ENCODE measurements at places on chromosomes 4 and X.

- no peak for DNase-seq
Observed at GRCh38 chrX:78307665-78308064, 19.7 kb downstream of the CYSLTR1 start.

DNA sequence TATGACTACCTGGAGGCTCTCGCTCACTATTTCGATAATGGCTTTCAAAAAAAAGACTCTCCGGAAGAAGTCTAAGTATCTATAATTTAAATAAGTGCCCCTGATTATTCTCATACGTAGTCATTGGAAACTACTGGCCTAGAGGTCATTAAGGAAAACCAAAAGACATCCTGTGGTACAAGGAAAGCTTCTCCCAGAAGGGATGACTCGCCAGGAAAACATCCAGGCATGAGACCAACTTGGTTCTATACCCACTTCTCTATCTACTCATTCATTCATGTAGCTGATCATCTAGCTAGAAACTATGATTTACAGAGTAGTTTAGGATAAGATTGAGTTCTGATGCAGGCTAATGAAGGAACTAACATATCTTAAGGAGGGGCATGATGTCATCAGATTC lies 37.7 kb downstream of the SOX3 start:
- no peak for DNase-seq

- no peak for DNase-seq
Observed at GRCh38 chrX:40524423-40524822, 56.3 kb upstream of the ATP6AP2 start.

GRCh38 chr4:154559494-154560418 lies 3.1 kb upstream of the FGB start:
- no peak for DNase-seq

DNA sequence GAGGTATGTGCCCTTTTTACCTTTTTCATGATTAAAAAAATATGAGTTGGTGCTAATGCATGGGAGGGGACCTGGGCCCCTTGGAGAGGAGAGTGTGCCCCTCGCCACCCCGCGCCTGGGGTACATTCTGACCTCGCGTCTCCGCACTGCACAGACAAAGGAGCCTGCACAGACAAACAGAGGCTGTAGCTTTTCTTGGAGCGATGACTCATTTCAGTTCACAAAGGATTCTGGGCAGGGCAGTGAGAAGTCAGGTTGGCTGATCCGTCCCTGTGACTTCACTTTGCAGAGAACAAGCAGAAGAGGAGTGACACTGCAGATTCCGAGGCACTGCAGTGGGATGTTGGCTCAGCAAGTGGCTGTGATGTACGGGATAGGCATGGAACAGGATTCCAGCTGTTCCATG lies 82.9 kb downstream of the STOX2 start:
- no peak for DNase-seq

- no peak for DNase-seq
Observed at GRCh38 chr4:99483636-99484035, 27.2 kb upstream of the C4orf17 start.

GRCh38 chr4:135359128-135359527 lies 1157.5 kb upstream of the PABPC4L start:
- DNase-seq = no peak

GRCh38 chr4:13701937-13702446 lies 74.5 kb upstream of the BOD1L1 start:
- DNase-seq = no peak

DNA sequence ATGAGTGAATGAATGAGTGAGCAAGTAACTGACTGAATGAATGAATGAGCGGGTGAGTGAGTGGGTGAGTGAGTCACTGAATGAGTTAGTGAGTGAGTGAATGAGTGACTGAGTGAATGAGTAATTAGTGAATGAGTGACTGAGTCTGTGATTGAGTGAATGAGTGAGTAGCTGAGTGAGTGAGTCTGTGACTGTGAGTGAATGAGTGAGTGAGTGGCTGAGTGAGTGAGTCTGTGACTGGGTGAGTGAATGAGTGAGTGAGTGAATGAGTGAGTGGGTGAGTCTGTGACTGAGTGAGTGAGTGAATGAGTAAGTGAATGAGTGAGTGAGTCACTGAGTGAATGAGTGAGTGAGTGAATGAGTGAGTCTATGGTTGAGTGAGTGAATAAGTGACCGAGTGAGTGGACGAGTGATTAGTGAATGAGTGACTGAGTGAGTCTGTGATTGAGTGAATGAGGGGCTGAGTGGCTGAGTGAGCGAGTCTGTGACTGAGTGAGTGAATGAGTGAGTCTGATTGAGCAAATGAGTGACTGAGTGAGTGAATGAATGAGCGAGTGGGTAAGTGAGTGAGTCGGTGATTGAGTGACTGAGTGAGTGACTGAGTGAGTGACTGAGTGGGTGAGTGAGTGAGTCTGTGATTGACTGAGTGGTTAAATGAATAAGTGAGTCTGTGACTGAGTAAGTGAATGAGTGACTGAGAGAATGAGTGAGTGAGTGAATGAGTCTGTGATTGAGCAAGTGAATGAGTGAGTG lies 223.0 kb upstream of the PSAPL1 start:
- DNase-seq = no peak

- no peak for DNase-seq
Observed at GRCh38 chr4:176767183-176767582, 25.5 kb downstream of the VEGFC start.

GRCh38 chrX:133511041-133511440 lies 95.8 kb upstream of the GPC4 start:
- no peak for DNase-seq

GRCh38 chr4:98996056-98996764 lies 689 bp downstream of the METAP1 start:
- DNase-seq = peak; percentile 47

Measured in CD4-positive, CD25-positive, alpha-beta regulatory T cell (primary cell).